Lower lobe of right lung (tissue), 2 donors: ENCODE measurements at places on chromosomes 16 and 17. TPM values are rescaled to one million over a fixed set of nuclear protein-coding genes. Genes with fewer than 3 reads are reported as not detected.

DNA sequence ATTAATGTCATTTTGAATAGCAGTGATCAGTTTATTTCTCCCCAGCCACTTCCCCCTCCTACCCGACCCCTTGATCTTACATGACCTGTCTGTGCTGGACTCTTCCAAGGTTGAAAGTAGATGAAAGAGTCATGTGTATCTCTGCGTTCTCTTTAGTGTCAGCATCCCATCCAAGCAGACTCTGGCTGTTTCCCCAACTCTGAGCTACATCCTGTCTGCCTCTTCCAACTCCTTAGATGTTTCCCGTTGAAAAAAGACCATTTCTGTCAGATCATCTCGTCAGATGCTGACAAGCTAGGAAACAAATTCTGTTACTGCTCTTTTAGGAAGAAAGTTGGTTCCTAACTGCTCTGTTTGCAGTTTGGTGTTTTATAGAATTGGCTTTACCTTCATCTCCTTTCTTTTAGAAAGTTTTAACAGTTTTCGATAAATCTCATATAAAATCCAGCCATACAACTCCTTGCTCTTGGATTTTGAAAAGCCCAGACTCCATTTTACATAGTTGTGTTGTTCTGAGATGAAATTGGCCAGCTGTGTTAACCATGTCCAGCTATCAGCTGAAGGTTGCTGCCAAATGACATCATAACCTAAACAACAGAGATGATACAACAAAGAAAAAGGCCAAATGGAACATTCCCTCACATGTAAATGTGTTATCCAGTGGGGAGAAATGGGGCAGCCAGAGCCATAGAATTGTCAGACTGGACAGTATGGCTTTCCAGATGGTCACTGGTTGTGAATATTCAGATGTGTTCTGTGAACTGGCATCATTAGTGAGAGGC, 43.5 kb downstream of the CYB561 start:
- no peak for DNase-seq

DNA sequence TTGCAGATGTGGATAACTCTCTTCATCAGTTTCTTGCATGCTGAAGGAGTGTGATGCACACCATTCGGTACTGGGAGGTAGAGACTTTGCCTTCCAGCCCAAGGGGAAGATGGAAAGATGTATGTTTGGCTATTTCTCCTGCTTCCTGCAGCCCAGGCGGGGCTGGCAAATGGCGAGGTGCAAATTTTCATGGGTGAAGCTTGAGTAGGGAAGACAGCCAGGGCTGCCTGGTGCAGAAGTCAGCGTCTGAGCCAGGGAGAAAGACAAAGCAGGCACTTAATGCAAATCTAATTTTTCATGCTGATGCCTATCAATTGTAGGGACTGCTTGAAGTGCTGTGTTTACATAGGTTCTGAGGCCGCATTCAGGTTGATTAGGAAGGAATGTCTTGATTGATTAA, 384.7 kb upstream of the EEF2KMT start:
- DNase-seq = no peak

DNA sequence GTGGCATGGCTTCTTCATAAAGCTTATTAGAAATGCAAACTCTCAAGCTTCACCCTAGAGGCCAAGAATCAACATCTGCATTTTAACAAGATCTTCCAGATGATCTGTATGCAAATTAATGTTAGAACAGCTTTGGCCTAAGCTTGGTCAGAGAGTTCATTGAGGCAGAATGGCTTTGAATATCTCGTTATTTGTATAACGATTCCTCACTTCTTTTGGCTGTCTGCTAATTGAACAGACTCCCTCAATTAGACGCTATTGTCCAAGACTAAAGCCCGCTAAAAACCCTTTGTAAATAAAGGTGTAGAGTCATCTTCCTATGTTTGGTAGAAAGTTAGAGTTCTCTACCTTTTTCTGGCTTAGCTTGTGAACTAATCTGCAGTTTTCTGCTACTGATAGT, 1453.7 kb downstream of the CDH8 start:
- no peak for DNase-seq

DNA sequence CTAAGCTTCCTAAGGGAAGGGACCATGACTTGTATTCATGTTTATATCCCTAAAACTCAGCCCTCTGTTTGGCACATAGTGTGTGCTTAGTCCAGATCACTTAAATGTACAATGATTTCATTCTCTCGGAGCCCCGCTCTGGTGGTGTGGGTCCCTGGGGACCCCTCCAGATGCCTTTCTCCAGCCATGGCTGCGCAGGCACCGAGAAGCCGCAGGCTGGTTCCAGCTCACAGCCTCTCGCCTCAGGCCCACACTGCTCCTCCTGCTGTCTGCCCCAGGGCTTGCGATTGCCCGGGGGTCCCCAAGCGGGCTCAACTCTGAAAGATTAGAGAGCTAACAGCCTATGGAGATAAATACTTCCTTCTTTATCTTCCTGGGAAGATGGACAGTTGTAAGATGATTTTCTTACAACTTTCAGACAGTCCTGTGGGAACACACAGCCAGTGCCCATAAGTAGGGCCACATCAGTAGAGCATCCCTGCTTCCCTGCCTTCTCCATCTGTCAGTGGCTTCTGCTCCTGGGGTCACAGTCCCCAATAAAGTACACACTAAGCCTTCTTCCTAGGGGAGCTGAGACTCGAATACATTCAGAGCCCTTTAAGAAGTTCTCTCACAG, 66.2 kb downstream of the CENPV start:
- no peak for DNase-seq

DNA sequence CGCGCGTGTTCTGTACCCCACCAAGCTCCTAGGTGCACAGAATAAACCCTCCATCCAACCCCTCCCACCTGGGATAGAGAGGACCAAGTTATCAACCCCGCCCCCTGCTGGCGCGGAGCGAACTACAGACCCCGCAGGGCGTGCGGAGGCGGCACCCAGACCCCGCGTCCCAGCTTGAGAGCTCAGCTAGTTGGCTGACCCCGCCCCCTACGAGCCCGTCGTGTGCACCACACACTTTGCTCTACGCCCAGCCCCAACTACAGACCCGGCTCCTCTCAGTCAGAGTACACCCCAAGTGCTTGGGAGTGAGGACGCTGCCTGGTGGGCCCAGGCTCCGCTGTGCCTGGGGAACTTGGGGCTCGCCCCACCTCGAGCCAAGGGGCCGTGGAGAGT, 1.5 kb downstream of the GRIN2A start:
- DNase-seq = no peak

- no peak for DNase-seq
Measured at GRCh38 chr16:67966549-67967182, 1.8 kb downstream of the SLC12A4 start.

Gene PRSS53
- total RNA-seq = 2.4 TPM

DNA sequence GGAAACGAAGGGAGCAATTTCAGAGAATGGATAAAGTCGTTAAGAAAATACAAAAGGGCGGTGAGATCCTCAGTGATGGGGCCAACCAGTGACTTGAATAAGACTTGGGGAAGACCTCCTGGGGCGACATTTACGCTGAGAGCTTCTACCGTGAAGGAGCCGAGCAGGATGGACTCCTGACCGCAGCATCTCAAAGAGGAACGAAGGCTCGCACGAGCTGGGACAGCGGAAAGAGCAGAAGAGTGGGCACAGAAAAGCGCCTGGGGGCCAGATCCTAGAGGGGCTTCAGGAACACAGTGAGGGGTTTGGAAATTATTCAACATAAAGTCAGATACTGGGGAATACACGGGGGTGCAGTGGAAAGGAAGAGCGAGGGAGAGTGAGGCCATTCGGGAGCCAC, 17.5 kb downstream of the ZNF750 start:
- peak; percentile 19 for DNase-seq

DNA sequence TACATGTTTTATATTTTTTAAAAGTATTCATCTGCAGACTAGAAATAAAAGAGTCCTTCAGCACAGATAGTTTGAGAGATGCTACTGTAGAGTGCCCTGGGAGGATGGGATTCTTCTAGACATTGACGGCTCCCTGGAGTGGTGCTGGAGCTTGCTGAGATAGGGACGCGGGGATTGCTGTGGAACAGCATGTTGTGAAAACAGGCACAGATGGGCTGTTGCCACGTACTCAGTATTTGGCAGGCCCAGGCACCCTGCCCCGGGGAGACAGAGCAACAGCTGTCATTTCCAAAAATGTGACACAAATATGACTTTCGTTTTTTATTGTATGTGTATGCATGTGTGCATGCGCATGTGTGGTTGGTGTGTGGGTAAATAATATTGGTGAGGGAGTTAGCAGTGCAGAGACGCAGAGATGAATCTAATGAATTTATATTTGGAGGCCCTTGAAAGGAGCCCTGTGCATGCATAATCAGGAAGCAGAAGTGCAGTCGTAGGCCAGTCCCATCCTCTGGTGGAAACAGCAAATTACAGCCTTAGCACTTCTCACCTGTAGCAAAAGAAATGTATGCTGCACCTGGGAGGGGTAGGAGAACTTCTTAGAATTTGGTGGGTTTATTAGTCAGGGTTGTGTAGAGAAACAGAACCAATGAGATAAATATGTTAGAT, 6.2 kb upstream of the ABCA8 start:
- no peak for DNase-seq

- no peak for DNase-seq
Measured at GRCh38 chr17:56598466-56598865, 5.0 kb downstream of the NOG start.

- DNase-seq = peak; percentile 63
Measured at GRCh38 chr17:38747463-38748148, 530 bp downstream of the PCGF2 start.

GRCh38 chr17:41540921-41541625, 13.0 kb upstream of the KRT19 start:
- DNase-seq = no peak

Gene KIF19
- 3.6 TPM for total RNA-seq

GRCh38 chr16:64384636-64385035, 737.2 kb downstream of the CDH11 start:
- no peak for DNase-seq

GRCh38 chr17:20302246-20302917, 165.0 kb downstream of the LGALS9B start:
- DNase-seq = no peak

DNA sequence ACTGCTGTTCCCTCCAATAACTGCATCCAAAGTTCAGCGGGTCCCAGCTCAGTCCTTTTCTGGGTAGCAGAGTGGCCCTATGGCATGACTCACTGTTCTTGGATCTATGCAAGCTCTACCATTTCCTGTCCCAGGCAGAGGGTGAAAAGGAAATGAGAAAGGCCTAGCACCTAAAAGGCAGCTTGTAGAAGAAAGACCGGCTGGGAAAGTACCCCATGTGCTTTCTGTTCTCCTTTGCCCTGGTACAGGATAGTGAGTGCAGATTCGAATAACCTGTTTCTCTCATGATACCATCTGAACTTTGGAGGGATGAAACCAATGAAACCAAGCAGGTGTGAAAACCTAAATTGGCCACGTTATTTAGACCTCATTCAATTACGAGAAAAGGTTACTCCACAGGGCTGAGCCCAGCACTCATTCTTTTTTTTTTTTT, 12.7 kb upstream of the HASPIN start:
- DNase-seq = no peak

- DNase-seq = no peak
Measured at GRCh38 chr17:40283662-40284061, 4.0 kb upstream of the CDC6 start.

Gene DLG4
- total RNA-seq = 29.3 TPM

GRCh38 chr17:12510535-12510934, 155.2 kb upstream of the MYOCD start:
- no peak for DNase-seq

GRCh38 chr17:43874293-43874692, 27.3 kb downstream of the CD300LG start:
- DNase-seq = no peak

- DNase-seq = no peak
Measured at GRCh38 chr17:7886227-7887037, 2.2 kb upstream of the CHD3 start.

Gene OTOP3
- total RNA-seq = not detected

DNA sequence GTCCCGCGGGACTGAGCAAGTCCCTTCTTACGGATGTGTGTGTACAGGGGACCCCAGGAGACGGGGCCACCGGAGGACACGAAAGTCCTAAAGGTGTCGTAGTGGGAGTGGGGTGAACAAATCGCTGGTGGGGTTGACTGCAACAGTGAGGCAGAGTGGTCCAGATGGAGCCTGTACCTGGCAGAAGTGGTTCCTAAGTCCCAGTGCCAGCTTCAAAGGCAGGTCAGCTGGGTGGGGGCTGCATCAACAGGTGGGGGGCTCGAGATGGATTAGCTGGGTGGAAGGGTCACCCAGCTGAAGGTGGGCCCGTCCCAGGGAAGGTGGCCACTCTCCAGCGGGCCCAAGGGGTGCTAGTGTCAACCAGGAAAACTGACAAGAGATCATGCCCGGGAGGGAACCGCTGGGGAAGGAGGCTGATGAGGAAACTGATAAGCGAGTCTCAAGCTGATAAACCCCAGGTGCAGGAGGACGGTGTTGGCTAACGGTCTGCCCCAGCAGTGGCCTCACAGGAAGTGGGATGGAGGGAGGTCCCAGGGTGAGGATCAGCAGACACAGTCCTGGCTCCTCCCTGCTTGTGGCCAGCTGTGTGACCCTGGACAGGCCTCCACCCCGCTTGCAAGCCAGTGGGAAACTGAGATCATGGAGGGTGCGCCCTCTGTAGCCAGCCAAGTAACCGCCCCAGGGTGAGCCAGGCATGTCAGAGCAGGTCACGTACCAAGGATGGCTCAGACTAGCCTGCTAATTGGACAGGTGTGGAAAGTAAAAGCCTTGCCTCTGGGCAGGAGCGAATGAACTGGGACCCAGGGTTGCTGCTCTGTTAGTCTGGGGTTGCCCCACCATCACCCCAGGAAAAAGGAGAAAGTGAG, 1.0 kb downstream of the ORAI3 start:
- DNase-seq = peak; percentile 86

- DNase-seq = no peak
Measured at GRCh38 chr16:35574011-35574410, 2114.6 kb downstream of the TP53TG3F start.

GRCh38 chr17:8466456-8466855, 30.8 kb downstream of the NDEL1 start:
- DNase-seq = no peak
